GM13977 (cell line): ENCODE measurements at places on chromosomes 5 and 9.
A peak's percentile ranks its signal among the peaks of the same experiment; 100 is the strongest.

- no peak for DNase-seq
Observed at GRCh38 chr5:31854181-31855133, 215.5 kb downstream of the PDZD2 start.

GRCh38 chr5:81925981-81926380, 45.8 kb upstream of the ATG10 start:
- DNase-seq: no peak

DNA sequence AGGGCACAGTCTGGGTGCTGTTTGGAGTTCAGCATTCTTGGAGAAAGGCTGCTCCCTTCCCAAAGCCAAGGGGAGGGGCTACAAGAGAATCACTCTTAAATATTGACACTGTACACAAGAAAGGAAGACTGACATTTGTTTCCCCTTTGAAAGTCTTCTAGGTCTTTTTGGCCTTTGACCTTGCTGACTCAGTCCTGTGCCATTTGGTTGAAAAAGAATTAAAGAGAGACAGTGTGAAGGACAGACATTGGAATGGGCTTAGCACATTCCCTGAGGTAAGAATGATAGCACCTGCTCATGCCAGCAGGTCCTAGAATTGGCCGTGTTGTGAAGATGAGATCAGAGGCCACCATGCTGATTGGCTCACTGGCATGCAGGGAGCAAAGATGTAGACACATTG, 271.4 kb upstream of the ZNF608 start:
- DNase-seq: no peak

GRCh38 chr5:145811834-145812625, 23.1 kb downstream of the PRELID2 start:
- DNase-seq: no peak

DNA sequence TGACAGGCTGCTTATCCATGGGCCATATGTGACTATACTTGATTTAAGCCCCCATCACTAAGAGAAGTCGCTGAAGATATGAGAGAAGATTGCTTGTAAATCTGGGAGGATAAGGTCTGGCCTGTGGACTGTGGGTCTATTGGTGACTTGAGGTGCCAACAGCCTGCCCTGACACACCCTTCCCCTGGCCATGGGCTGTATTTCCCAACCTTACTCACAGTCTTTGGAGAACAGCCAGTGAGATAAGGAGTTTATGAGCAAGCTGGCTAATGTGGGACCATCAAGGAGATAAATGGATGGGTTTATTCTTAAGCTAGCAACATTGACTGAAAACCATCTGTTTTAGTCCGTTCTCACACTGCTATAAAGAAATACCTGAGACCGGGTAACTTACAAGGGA, 231.3 kb downstream of the ZSWIM6 start:
- DNase-seq: no peak

- no peak for DNase-seq
Observed at GRCh38 chr9:87732756-87733155, 6.8 kb downstream of the CTSL start.

- no peak for DNase-seq
Observed at GRCh38 chr9:113578279-113578865, 114.8 kb downstream of the RGS3 start.

DNA sequence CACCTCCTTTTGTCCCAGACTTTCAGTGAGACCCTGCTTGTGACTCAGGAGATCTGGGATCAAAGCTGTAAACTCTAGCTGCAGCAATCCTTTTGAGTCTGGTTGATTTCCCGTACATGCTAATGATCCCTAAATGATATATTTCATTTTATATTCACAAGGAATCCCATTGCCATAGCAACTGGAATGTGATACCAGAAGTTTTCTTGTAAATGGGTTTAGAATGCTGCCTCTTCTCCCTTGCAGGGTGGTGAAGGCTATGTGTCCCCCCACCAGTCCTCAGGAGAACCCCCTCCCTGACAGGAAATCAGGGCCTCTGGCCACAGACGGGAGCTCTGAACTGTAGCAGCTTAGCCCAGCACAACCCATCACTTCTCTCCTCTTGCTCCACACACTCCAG, 215.0 kb downstream of the FSTL4 start:
- DNase-seq: no peak

DNA sequence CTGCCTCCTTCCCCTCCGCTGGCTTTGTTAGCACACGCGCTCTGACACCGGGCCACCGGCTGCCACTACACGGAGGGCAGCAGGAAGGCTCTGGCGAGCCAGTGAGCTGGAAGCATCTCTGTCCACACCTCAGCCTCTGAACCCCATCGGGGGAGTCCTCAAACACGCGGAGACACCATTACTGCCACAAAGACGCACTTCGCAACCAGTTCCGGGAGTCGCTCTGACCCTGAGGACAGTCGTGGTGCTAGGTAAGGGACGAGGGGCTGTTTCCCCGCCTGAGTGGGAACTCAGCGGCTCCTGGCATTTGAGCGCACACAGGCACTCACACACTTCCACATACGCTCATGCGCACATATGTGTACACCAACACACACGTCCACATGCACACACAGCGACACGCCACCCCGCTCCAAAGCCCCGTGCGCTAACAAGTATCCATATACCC, 160.0 kb downstream of the C9orf152 start:
- peak; percentile 42 for DNase-seq

GRCh38 chr5:168198359-168198758, 93.1 kb upstream of the WWC1 start:
- DNase-seq: no peak
